ENCODE measurements at places on chromosomes 12 and 14.

GRCh38 chr14:100240668-100241032, 1.7 kb downstream of the YY1 start:
- no peak for DNase-seq

GRCh38 chr12:67633708-67634107, 14.8 kb upstream of the DYRK2 start:
- DNase-seq = no peak

GRCh38 chr14:63707216-63707615, 20.6 kb downstream of the SGPP1 start:
- no peak for DNase-seq

DNA sequence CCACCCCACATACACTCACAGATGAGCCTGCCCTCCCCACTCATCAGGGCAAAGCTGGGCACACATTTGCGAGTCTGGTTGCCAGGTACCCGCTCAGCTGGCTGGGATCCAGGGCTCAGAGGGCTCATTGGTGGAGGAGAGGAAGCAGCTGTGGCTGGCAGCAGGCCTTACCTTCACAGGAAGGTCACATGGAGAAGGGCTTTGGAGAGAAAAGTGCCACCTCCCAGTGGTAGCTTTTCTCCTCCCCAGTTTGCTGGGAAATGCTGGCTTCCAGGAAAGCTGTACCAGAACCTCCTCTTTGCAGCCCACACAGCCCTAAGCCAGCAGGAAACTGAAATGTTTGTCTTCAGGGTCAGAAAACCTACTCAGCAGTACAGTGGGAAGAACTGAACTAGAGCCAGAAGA, 55.6 kb downstream of the LGMN start:
- peak; percentile 18 for DNase-seq

GRCh38 chr12:55932551-55932910, 1.6 kb downstream of the DGKA start:
- no peak for DNase-seq

GRCh38 chr12:116068853-116069252, 208.6 kb downstream of the MED13L start:
- DNase-seq = no peak

- DNase-seq = no peak
These were observed 27.4 kb downstream of the NOS1 start for GRCh38 chr12:117334051-117334450.

DNA sequence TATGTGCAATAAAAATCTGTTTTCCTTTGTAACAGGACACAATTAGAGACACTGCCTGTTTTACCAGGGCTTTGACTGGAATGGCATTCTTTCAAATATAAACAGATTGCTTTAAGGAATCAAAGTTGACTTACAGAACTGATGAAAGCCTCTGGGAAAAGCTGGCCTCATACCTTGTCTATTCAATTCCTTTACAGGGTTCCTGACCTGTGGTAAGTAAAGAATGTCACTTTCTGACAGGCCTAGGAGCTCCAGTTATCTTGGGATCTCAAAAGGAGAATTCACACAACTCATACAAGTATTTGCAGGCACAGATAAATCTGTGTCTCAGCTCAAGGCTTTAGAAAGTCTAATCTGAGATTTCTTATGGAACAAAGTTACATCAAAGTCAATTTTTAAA, 88.4 kb downstream of the BCAT1 start:
- peak; percentile 72 for DNase-seq

DNA sequence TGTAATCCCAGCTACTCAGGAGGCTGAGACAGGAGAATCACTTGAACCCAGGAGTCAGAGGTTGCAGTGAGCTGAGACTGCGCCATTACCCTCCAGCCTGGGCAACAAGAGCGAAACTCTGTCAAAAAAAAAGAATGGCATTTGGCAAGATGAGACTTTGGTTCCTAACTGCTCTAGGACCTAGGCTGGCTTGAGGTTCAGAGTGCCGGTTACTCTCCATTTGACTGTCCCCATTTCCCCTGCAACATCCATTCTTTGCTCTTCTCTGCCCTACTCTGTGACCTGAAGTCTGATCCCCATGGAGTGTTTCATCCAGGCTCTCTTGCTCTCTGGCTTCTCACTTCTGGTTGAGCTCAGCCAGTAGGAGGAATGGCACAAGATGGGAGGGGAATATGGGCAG, 26.2 kb upstream of the PPP4R3A start:
- DNase-seq = no peak

- DNase-seq = no peak
These were observed 160.4 kb downstream of the TBX5 start for GRCh38 chr12:114245555-114245954.

DNA sequence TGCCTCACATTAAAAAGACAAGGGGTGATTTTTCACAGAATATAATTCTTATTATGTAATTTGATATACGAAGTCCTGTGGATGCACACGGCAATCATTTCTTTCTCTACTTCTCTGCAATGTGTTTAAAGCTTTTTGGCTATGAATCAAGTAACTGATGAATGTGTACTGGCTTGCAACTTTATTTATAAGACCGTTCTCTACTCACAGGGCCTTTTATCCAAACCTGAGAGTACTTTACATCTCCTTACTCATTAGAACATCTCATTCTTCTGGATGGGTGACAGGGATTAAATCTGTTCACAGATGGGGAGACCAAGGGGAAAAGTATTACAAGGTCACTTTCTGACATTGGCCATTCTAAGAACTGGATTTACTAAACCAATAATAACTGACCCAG, 215.8 kb upstream of the DIO2 start:
- peak; percentile 83 for DNase-seq

- DNase-seq = no peak
These were observed 44.4 kb downstream of the UBE3B start for GRCh38 chr12:109521831-109522230.

GRCh38 chr12:50788561-50788960, 24.7 kb downstream of the ATF1 start:
- peak; percentile 98 for DNase-seq

DNA sequence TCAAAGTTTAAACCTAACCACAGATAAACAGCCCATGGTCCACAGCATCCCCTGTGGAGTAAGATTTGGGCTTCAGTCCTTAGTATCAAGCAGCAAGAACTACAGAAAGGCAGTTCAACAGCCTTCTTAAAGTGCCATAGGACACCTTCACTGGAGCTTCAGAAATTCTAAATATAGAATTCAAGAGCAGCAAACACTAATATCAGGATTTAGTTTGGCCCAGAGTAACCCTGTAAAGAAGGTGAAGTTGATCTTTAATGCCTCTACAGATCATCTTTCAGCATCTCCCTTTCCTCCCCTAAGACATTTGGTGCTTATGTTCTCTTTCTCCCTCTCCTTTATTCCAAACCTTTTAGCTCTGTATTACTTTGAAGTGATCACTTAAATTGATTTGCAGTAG, 59.5 kb upstream of the ARHGAP5 start:
- no peak for DNase-seq

- DNase-seq = no peak
These were observed 4.4 kb upstream of the GALNT6 start for GRCh38 chr12:51395283-51396230.

GRCh38 chr14:86915406-86915805, 1077.6 kb downstream of the GALC start:
- DNase-seq = peak; percentile 32

DNA sequence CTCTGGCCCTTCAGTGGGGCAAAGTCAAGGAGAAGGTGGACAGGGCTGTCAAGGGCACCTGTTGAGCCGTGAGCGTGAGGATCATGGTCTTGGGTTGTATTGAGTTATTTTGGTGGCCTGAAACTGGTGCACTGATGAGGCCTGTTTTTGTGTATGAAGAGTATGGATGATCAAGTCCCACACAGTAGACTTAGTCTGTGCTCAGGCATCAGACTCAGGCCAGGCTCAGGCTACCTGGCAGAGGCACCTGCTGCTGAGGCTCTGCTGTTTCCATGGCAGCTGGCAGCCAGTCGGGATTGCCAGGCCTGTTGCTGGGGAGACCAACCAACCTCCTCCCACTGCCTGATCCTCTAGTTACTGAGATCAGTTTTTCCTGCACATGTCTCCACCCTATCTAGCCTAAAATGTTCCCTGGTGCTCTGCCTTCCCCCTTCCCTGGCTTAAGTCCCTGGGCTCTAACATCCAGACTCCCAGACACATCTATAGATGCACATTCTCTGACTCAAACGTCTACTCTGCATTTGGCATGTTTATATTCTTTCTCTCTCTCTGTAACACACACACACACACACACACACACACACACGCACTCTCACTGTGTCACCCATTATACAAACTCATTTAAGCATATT, 5.1 kb downstream of the JPH4 start:
- DNase-seq = no peak

- DNase-seq = no peak
These were observed 179.0 kb downstream of the SLC15A4 start for GRCh38 chr12:128644664-128645296.
